ENCODE measurements at places on chromosomes 3 and 15.

DNA sequence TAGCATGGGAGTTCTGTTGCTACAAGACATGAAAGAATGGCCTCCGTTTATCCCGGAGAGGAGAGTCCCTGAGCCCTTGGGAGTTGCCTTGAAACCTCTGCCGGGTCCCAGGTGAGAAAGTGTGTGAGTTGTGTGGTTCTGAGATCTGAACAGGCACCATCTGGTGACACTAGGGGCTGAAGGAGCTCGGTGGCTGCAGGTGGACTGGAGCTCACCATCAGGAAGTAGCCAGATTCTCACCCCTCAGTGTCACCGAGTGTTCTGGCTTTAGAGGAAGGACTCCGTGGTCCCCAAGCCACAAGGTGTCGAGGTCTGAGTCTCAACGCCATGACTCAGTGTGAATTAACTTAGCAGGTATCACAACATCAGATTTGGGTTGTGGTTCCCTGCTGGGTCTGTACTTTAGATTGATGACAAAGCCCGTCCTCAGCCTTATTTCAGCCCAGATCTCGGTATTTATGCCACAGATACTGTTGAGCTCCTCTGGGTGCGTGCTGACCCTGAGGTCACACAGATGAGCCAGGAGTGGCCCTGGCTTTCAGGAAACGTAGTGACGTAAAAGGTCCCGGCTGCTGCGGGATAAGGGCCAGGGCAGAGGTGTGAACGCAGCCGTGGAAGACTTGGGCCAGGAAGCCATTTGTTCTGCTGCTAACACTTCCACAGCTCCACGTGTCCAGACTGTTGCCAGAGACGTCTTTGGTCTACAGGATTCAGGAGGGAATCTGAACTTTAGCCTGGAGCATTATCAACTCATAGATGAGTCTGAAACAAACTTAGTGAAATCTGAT lies 54.4 kb downstream of the PGPEP1L start:
- no peak for DNase-seq

DNA sequence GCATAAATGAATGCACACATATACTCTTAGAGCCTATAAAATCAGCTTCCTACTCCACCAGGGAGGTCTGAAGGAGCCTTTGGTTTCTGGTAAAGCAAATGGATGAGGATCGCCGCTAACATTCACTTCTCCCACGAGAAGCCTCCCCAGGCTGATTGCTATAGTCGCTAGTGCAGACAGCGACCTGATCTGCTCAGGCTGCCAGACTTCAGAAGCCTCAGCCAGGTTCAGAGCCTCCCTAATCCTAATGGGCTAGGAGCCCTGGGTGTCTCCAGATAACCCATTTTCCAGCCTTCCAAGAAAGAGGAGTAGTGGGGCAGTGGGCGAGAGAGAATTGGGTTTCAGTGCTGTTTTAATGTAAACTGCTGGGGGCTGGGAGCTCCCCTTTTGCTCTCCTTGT lies 35.4 kb downstream of the TPM1 start:
- DNase-seq, result no peak

GRCh38 chr3:169529013-169529412 lies 134.5 kb downstream of the MECOM start:
- no peak for DNase-seq

DNA sequence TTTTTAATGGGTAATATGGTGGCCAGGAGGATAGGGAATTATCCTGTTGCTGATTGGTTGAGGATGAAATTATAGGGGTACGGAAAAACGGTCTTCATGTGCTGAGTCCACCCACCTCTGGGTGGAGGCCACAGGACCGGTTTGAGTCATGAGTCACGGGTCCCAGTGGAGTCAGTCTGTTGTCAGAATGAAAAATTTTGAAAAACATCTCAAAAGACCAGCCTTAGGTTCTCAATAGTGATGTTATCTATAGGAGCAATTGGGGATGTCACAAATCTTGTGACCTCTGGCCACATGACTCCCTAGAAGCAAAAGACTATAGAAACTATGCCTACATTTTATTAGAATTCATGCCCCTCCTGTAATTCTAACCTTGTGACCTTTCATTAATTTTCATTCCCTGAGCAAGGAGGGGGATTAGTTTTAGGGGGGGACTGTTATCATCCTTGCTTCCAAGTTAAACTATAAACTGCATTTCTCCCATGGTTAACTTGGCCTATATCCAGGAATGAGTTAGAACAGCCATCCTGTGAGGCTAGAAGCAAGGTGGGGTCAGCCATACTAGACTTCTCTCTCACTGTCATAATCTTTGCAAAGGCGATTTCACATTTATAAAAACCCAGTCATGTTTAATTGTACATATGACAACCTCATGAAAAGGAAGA lies 101.2 kb downstream of the TCF12 start:
- no peak for DNase-seq

- no peak for DNase-seq
Measured at GRCh38 chr15:32656091-32656490, 14.6 kb downstream of the SCG5 start.

- DNase-seq, result no peak
Measured at GRCh38 chr15:58369261-58369701, 62.5 kb upstream of the LIPC start.

GRCh38 chr3:27507111-27507510 lies 22.9 kb upstream of the SLC4A7 start:
- DNase-seq, result no peak

DNA sequence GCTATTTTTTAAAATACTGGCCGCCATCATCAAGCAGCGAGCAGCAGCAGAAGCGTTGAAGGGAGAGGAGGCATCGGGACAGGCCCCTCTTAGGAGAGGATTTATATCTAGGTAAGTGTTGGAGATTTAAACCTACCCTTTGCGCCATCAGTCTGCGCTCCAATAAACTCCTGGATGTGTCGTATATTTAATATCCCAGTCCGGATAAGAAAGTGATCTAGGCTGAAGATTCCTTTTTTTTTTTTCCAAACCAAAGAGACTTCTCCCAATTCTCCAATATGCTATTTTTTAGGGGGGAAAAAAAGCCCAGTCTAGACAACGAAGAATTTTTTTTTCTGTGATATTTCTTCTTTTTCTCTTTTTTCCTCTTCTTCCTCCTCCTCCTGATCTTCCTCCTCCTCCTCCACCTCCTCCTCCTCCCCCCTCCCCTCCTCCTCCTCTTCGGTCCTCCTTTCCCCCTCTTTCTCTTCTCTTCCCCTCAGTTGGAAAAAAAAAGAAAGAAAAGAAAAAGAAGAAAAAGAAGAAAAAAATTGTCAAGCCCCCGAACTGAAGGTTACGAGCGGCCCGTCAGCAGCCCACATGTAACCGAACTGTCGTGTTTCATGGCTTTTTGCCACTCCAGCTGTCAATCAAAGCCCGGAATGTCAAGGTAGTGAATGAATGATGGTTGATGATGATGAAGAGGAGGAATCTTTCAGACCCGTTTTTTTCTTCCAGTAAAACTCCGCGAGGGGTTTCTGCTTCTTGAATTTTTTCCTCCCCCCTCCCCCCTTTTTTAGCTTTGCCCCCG lies 835 bp downstream of the MEIS2 start:
- no peak for DNase-seq

- peak; percentile 57 for DNase-seq
Measured at GRCh38 chr3:53846134-53846850, at the start of the genes CHDH and IL17RB. CHDH (minus strand) TSS chr3:53846419; CDS start chr3:53824008, 22,411 bp downstream. IL17RB (plus strand) TSS chr3:53846568; CDS start chr3:53846589, 21 bp downstream.

- DNase-seq, result no peak
Measured at GRCh38 chr3:151278230-151278629, at the start of gene P2RY14. P2RY14 (minus strand) TSS chr3:151278542; CDS start chr3:151214316, 64,226 bp downstream.

- peak; percentile 23 for DNase-seq
Measured at GRCh38 chr3:182713743-182714517, 79.4 kb upstream of the ATP11B start.

GRCh38 chr15:92232317-92232716 lies 161.4 kb upstream of the ST8SIA2 start:
- no peak for DNase-seq

DNA sequence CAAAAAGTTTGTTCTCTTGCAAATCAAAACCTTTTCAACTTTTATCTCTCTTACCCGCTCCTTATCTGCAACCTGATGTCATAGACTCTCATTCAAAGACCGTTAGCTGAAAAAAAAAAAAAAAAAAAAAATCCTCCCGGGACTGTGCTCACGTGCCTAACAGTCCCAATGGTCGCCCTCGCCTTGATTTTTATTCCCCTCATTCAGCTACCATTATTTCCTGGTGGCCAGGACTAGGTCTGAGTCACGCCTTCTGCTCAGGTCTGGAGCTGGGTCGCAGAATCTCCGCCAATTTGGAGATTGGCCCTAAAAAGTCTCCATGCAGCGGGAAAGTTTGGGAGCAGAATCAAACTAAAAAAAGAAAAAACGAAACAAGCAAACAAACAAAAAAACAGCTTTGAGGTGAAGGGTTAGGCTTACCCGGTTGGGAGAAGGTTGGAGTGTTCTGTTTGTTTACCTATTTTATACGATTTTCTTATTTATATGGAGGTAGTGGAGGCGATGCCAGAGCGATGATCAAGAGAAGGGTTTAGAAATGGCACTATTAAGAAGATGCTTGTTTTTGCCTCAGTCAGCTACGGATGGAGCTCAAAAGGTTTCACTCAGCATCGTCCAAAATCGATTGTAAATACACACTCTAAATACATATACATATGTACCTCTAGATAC lies 51.1 kb downstream of the ZIC4 start:
- DNase-seq, result no peak

DNA sequence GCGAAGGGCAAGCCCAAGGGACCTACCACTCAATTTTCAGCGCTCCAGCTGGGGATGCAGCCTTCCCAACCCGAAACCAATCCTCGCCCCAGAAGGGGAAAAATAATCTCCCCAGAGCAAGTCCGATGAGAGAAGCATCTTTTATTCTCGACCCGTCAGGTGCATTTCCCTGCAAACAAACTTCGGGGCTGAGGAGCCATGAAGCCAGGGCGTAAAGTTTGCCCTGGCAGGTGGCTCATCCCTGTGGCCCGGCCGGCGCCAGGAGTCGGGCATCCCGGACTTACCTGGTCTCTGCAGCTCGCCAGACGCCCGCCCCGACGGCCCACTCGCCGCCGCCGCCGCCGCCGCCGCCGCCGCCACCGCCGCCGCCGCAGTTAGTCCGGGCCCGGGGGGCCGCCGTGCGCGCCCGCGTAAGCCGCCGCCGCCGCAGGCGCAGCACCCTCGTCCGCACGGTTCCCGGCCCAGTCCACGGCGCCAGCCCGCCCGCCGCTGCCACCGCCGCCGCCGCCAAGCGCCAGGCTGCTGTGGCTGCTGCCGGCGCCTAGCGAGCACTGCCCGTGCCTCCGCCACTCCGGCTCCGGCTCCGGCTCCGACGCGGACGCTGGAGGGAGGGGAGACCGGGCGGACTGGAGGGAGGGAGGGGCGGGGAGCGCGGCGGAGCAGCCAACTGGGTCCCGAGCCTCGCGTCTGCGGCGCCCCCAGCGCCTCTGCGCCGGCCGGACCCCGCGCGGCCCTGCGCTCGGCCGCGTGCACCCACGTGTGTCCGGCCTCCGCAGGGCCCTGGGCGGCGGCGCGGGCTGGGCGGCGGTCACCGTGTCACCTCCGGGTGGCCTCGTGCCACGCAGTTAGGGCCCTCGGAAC lies at the start of gene CNTN3:
Gene CNTN3 (minus strand): TSS at position 553 of the 861 bp plus-strand sequence. CDS start 93,547 bp downstream, outside the sequence.
- DNase-seq, result no peak

- DNase-seq, result no peak
Measured at GRCh38 chr3:71514621-71515020, 68.9 kb downstream of the FOXP1 start.

DNA sequence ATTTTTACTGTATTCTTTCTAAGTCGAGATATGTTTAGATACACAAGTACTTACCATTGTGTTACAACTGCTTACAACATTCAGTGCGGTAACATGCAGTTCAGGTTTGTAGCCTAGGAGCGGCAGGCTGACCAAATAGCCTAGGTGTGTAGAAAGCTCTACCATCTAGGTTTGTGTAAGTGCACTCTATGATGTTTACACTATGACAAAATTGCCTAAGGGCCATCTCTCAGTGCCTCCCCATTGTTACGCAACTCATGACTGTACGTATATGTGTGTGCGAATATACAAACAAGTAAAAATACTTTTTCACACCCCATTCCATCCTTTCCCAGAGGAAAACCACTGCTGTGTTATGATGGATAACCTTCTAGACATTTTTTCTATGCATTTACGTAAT lies 44.3 kb downstream of the PXYLP1 start:
- no peak for DNase-seq

DNA sequence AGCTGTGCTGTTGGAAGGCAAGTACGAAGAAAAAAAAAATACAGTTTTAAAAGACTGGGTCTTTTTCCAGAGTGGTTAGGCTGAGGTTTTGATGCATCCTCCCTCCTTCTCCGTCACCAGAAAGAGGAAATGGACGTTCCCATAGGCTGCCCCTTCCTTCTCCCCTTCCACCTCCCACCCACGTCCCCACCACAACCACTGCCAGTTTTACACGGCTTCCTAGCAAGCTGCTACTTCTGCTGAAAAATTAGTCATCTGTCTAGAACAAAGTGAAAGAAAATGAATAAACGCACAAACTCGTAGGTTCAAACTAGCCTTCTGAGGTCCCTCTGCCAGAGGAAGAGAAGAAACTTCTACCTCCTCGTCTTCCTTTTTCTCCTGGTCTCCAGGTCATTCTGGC lies 71.6 kb upstream of the RPL35A start:
- no peak for DNase-seq

GRCh38 chr3:127456471-127457093 lies 134.0 kb downstream of the TPRA1 start:
- no peak for DNase-seq

DNA sequence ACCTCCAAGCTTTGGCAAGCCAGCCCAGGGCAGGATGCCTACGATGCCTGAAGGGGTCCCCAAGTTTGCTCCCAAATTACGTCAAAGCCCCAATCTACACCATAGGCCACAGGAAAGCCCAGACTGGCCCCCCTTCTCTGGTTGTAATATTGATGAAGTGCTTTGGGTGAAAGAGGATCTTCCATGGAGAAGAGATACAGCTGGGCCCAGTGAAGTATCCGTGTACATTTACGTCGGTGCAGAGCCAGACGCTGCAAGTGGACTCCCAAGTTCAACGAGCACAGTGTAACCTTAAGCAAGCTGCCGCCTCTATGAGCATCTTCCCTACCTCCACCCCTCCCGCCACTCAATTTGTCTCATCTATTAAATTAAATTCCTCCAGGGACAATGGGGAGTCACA lies 100.1 kb upstream of the TPM1 start:
- DNase-seq, result no peak

DNA sequence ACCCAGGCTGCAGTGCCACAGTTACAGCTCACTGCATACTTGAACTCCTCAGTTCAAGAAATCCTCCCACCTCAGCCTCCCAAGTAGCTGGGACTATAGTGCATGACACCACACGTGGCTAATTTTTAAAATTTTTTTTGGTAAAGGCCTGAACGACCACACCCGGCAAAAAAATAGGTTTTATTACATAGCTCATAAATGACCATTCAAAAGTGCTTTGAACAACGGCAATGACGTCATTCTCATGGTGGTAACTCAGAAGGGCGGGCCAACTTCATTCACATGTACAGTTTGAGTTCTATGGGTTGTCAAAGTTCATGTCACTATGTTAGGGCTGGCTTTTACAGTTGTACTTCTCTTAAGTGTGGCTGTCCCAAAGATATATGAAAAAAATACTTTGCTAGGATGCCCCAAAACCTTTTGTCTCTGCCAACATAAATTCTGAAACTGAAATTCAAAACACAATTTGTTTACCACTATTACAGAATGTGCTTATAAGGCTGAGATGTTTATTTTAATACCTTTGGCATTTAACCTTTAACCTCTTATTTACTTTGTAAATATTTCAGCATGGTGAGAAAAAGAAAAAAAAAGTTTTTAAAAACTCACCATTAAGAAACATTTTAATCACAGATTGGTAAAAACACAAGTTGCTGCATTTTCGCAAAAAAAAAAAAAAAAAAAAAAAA lies 6.2 kb downstream of the MYO1E start:
- no peak for DNase-seq

- no peak for DNase-seq
Measured at GRCh38 chr15:77527831-77528231, 104.9 kb downstream of the LINGO1 start.

Measured in germinal center (tissue), 1 donor.